Activated CD4-positive, alpha-beta memory T cell treated with anti-CD3 and anti-CD28 coated beads for 36 hours (primary cell): ENCODE measurements at places on chromosomes 3 and 15. TPM values are rescaled to one million over a fixed set of nuclear protein-coding genes. Genes with fewer than 3 reads are reported as not detected.

DNA sequence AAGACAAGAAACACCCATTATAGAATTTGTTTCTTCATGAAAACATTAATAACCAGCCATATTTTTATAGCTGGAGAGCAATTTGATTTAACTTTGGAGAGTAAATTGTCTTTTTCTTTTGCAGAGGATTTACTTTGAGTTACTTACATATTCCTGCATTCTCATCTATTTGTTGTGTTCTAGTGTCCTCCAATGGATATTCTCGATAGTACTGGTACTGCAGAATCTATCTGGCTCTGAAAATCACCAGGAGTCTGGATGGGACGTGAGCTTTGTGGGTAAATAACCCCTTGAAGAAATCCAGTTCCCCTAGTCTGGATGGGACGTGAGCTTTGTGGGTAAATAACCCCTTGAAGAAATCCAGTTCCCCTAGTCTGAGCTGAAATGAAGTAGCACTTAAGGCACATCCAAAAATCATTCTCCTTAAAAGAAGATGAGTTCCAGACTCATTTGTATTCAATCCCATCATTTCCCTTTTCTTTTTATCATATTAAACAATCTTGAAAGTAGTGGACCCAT is 294.1 kb upstream of the UBE2E2 start:
- DNase-seq, result no peak

DNA sequence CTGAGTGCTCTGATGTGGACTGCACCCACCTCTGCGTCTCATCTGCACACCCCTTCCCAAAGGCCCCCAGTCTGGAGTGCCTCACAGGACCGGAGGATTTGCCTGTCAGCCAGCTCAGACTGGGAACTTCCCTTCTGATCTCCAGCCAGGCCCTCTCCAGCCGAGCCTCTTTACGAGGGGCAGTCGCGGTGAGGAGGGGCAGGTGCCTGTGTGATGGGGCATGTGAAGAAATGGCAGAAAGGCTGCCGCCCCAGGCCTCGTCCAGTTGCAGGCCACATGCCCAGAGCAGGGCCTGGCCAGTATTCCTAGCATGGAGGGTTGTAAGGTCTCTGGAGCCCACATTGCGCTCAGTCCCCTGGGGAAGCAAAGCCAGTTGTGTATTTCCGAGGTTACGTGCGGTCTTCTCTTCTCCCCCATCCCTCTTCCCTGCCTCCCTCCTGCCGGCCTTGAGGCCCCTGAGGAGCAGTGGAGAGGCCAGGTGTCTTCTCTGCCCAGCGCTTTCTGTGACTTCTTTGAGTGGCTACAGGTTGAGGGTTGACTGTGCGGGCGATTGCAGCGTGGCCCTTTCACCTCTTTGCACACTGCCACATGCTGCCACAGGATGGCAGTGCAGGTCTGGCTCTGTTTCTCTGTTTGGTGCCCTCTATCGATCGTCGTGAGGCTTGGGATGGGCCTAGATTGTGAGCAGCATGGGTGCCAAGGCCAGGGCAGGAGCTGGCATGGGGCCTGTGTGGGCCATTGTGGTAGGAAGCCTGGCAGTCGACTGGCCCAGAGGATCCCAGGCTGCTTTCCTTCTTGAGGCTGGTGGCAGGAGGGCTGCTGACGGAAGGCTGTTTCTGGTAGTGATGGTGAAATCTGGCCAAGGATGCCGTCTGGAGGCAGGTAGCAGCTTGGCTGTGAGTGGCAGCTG is 5.3 kb downstream of the CLK3 start:
- DNase-seq, result peak; percentile 87

- DNase-seq, result no peak
Observed at GRCh38 chr15:78007211-78007931, 70.1 kb downstream of the TBC1D2B start.

DNA sequence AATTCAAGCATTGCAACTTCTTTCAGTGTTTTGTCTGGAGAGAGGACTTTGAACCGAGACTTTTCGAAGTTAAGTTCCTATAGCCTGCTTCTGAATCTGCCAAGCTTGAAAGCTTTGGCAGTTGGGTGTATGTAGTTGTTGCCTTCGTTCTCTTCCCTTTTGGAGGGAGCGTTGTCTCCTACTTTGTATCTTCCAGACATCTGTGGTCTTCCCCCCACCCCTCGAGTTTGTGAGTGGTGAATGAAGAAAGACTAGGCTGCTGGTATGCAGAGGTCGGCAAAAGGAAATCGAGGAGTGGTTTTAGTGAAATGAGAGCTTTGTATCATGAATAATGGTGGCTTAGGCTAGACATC is 1.3 kb downstream of the CTNNB1 start:
- peak; percentile 36 for DNase-seq

DNA sequence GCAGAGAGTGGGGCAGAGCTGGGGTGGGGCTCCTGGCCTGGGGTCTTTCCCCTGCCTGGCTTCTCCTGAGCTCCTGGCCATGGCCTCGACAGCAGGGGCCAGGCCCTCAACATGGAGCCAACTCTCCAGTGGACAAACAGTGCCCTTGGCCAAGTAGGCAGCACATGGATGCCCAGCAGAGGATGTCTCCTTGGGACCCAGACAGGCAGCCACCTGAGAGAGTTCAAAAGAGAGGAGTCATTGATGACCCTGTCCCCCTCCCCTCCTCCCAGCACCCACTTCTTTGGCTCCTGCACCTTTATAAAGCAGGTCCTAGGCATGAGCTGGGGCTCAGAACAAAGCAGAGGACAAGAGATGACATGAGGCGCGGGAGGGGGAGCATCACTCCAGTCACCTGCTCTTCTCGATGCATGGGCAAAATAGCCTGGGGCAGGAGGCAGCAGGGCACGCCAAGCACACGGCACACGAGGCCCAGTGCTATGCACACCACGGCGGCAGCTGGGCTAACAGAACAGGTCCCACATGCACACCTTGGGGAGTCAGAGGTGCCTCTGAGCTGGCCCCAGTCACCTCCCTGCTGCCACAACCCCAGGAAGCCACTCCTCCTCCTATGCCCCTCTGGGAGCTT is 27.4 kb downstream of the SHISA5 start:
- DNase-seq, result no peak

ANKRD63 gene
- total RNA-seq, result not detected

CAND2 gene
- total RNA-seq, result 1.2 TPM
